ENCODE measurements at places on chromosomes 1 and 21. TPM values are rescaled to one million over a fixed set of nuclear protein-coding genes. Genes with fewer than 3 reads are reported as not detected.

The CCDC27 gene
- not detected for total RNA-seq

The ATP1A4 gene
- total RNA-seq, result not detected

The VHLL gene
- 0.13 TPM for total RNA-seq

The FAM167B gene
- total RNA-seq, result 1.9 TPM

The GUCA2B gene
- not detected for total RNA-seq

The LCE4A gene
- not detected for total RNA-seq

The FCER1G gene
- 0.26 TPM for total RNA-seq

The GJB4 gene
- not detected for total RNA-seq

The TMEM69 gene
- 10.3 TPM for total RNA-seq

The ATXN7L2 gene
- 0.90 TPM for total RNA-seq
